ENCODE measurements at places on chromosomes 5 and 9.

GRCh38 chr9:116855881-116856662 is 169.0 kb downstream of the TRIM32 start:
- DNase-seq, result no peak

- DNase-seq, result no peak
Measured at GRCh38 chr9:95206143-95206542, 111.4 kb downstream of the FANCC start.

DNA sequence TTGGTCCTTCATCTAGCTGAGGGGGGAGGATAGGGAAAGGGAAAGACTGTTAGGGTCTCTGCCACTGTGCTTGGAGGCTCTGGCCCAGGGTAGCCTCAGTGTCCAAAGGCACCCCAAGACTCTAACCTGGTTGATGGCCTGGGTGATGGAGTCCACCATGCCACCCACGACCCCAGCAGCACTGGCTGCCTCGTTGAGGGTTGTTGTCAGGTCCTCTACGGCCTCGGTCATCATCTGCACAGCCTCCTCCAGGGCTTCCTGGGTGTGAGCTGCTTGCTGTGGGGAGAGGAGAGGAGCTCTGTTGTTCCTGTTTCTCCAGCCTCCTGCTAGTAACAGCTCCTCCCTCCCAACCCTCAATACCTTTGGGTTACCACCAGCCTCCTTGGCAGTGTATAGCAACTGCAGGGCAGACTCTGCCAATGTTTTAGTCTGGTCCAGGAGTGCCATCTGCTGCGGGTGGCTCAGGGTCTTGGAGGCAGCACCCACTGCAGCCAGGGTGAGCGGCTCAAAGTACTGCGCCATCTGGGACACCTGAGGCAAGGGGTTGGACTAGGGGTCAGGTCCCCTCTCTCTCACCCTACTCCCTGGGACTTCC is 16.2 kb upstream of the TPM2 start:
- DNase-seq, result no peak

DNA sequence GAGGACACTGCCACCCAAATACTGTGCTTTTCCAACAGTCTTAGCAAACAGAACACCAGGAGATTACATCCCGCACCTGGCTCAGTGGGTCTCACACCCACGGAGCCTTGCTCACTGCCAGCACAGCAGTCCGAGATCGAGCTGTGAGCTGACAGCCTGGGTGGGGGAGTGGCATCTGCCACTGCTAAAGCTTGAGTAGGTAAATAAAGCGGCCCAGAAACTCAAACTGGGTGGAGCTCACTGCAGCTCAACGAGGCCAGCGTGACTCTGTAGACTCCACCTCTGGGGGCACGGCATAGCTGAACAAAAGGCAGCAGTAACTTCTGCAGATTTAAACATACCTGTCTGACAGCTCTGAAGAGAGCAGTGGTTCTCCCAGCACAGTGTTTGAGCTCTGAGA is 28.8 kb downstream of the EPB41L4A start:
- DNase-seq, result no peak

DNA sequence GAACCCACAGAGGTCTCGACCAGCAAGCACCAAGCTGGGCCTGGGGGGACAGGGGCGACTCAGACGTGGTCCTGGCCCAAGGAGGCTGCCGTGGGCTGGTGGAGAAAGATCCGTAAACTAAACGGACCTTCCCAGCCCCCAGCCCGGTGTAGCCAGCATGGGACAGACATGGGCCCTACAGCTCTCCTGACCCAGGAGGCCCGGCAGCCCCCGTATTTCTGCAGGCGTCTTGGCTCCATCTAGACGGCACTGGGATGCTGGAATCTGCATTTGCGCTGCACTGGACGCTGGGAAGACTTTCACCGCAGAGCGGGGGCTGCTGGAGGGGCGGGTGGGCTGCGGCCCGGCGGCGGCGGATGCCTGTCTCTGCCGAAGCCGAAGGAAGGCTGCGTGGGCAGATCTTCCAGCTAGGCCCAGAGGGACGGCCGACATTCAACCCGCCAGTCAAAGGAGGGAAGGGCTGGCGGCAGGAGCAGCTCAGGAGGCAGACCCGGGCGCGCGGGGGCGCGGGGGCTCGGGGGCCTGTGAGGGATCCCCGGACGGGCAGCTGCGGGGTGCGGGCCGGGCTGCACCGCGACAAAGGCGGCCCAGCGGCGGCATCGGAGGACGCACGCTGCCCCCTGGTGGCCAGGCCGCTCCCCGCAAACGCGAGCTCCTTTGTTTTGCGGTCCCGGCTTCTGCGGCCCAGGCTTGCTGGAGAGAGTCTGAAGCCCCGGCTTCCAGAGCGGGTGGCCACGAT is 266.2 kb downstream of the NSG2 start:
- no peak for DNase-seq
